ENCODE measurements at places on chromosomes 5 and 9.

GRCh38 chr5:91024206-91024605, 358.9 kb downstream of the ARRDC3 start:
- no peak for DNase-seq

- no peak for DNase-seq
These were observed 146.6 kb downstream of the EFNA5 start for GRCh38 chr5:107524111-107524510.

DNA sequence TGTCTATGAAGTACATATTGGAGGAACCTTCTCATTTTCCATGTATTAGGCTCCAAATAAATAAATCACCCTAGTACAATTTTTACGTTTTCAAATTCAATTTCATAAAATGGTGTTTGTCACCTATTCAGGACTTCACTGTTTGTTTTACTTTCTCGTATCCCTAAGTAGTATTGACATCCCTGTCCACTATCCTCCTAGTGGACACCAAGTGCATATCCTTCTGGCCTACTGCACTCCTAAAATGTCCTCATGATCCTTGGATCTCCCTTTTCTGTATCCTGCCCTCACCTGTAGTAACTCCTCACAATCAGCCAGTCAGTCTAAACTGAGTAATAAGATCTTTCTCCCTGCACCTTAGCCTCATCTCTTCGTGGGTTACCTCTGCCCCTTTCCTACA, 539.9 kb downstream of the DMRTA1 start:
- no peak for DNase-seq

DNA sequence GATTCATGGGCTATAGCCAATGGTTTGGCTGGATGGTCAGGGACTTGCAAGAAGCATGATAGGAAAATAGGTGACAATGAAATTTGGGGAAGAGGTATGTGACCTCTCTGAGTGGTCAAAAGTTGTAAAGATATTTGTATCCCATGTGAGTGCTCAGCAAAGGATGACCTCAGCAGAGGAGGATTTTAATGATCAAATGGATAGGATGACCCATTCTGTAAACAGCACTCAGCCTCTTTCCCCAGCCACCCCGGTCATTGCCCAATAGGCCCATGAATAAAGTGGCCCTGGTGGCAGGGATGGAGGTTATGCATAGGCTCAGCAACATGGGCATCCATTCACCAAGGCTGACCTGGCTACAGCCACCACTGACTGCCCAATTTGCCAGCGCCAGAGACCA, 138.4 kb upstream of the SPDL1 start:
- no peak for DNase-seq

GRCh38 chr5:157817928-157818327, 41.0 kb downstream of the CLINT1 start:
- no peak for DNase-seq

- DNase-seq = peak; percentile 64
These were observed 33.3 kb downstream of the FBXL7 start for GRCh38 chr5:15533129-15533893.

- no peak for DNase-seq
These were observed 151.8 kb upstream of the RAD23B start for GRCh38 chr9:107131108-107131799.

DNA sequence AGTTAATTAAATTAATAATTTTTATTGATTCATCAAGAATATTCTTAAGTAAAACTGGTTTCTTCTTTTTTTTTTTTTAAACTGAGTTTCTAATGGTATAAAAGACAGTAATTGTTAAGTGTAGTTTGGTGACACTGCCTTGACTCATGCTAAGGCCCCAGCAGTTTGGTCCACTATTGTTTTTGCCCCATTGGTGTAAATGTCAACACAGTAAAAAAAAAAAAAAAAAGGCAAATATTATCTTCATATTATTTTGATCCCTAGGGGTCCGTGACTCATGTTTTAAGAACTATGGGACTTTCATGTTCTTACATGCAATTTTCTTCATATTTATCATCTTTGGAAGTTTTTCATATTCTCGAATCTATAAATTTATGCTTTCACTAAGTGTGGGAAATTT, 29.2 kb upstream of the JAK2 start:
- peak; percentile 10 for DNase-seq

GRCh38 chr5:116492776-116493175, 81.8 kb downstream of the SEMA6A start:
- DNase-seq = no peak

Data from GM03348 (cell line).